ENCODE measurements at places on chromosomes 16 and 17.

DNA sequence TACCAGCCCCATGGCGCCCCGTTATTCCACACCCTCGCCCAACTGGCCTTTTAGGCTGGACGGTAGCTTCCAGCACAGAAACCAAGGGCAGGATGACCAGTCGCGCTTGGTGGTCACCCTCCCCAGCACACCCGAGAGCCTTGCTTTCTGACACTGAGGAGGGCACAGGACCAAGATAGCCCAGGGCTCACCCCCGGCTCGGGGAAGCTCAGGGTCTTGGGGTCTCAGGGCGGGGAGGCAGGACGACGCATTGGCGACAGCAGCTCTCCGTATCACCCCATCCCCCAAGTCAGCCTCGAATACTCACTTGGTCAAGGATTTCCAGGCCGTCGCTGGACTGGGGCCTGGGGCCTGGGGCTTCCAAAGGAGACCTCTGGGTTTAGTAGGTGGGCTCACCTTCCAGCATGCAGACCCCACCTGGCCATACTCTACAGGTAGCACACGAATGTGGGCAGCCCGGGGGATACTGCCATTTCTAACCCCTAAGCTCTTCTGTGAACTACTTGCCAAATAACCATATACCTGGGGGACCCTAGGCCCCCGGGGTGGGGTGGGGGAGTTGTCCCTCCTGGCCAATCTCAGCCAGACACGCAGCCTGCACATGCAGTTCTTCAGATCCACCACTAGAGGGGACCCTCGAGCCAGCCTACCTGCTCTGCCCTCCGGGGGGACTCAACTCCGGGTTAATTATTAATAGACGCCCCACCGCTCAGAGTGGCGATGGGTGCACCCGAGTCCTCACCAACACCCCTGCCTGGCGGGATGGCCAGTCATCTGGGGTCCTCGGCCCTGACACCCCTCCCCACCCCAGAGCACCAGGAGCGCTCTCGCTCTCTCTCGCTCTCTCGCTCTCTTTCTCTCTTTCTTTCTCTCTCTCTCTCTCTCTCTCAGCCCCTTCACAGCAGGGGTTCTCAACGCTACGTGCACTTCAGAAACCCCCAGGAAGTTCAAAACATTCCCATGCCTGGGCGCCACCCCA is 30.0 kb downstream of the TBC1D16 start:
- no peak for DNase-seq

DNA sequence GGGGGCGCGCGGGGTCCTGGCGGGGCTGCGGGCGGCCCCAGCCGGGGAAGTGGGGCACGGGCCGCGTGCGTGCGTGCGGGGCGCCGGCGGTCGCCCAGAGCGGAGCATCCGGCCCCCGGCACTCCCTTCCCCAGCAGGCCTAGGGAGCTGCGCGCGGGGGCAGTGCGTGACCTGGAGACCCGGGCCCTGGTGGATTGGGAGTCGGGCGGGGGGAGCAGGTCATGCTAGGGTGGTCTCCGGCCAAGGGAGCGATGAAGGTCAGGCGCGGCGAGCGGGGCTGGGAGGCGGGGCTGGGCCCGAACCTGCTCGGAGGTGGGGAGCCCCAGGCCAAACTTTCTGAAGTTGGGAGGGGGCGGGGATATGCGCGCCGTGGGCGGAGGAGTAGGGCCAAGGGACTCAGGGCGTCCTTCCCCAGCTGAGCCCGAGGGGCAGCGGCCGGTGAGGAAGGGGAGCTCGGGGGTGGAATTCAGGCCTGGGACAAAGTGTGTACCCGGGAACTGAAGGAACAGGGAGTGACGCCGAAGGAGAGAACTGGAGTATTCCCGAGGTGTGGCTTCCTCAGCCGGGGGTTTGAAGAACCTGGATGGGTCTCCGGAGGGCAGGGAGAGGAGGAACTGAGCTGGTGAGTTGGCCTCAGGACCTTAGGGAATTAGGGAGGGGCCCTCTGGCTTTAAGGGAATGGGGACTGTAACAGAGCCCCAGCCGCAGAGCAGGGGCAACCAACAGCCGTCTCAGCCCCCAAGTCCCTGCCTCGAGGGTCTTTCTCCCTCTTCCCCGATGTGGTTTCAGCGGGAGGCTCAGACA is 589 bp downstream of the XYLT2 start:
- DNase-seq, result peak; percentile 48

DNA sequence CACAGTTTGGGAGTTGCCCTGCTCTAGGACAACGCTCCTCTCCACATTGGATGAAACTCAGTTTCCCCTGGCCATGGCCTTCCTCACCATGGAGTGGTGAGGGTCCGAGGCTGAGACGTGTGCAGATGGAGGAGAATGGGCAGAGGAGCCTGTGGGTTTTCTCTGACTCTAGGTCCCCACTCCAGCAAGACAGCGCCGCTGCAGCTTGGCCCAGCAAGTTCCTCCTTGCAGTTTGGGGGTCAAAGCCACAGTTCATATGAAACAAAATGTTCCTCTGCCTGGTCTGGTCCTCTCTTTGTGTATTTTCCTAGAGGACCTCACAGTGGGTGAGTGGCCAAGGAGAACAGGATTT is 2.3 kb downstream of the C16orf54 start:
- DNase-seq, result no peak

- DNase-seq, result no peak
Observed at GRCh38 chr16:68289621-68290329, 21.0 kb downstream of the SLC7A6OS start.

- DNase-seq, result peak; percentile 35
Observed at GRCh38 chr16:30941600-30942425, 7.1 kb upstream of the ORAI3 start.

DNA sequence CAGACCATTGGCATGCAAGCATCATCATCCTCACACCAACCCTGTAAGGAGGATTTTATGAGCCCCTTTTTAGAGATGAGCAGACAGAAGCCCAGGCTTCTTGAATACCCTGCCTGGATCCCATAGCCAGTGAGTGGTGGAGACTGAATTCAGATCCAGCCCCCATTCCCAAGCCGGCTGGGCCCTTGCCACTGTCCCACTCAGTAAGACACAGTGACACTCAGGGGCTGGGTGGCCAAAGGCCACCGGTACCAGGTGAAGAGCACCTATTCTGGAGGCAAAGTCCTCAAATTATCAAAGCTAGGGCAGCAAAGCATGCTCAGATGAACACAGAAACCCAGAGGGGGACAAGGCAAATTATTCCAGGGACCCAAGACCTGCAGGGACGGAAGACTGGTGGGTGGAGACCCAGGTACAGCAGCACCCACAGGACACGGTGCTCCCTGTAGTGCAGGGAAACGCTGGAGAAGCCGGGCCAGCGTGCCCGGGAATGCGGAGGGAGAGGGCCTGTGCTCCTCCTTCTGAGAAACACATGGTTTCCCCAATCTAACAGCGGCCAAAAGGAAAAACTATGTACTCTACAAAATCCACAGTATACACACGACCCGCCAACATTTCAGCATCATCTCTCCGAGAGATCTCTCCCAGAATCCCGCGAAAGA is 33.2 kb upstream of the CRHR1 start:
- DNase-seq, result no peak

- no peak for DNase-seq
Observed at GRCh38 chr16:81606039-81606438, 161.4 kb downstream of the CMIP start.

DNA sequence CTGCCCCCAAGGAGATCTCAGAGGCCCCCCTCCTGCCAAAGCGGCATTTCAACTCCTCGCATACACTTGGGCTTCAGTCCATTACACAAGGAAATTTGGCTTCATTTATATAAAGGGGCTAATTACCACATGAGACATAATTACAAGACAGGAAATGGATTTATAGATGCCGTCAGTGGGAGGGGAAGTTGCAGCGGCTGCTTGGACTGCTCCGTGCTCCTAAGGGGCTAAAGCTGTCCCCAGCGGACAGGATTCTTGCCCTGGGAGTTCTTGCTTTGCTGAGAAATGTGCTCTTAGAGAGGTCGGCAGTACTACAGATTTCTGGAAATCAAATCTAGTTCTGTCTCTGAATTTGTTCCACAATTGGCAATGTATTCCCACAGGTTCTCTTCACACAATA is 57.2 kb upstream of the NLK start:
- DNase-seq, result no peak

DNA sequence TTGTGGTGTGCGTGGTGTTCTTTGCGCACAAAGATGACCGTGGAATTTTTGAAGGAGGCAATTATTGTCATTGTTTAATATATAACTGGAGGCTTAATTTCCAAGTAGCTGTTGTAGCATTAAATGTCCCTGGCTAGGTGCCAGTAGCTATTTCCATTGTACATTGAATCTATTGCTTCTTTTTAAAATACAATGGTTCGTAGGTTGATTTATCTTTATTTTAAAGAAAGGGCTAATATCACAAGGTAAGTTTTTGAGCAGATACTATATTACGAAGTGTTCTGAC is 127.1 kb downstream of the RPTOR start:
- DNase-seq, result no peak

GRCh38 chr16:3645504-3646347 is 8.8 kb upstream of the DNASE1 start:
- DNase-seq, result no peak

DNA sequence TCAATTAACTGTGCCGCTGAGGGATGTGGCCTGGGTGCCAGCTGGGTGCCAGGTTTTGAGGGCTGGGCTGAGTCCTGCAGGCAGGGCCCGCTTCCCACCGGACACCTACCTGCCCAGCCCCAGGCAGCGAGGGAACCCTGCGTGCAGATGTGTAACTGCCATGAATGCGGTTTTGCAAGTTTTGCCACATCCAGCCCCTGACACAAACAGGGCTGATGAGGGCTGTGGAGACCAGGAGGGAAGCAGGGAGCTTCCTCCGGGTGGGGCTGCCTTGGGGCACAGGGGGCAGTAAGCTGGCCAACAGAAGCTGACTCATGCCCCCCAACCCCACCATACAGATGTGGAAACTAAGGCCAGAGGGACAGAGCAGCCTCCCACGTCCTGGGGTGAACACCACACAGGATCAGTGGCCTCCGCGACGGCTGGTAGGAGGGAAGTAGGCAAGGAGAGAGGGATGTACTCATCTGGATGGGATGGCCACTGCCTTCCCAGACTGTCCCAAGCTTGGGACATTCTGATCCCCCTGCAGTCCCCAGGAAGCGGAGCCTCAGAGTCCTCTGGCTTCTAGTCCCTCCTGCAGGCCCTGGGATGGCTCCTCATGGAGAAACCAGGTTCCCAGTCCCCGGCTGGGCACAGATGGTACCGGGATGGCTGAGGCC is 1.6 kb downstream of the UBALD1 start:
- no peak for DNase-seq

GRCh38 chr16:78770353-78771091 is 671.1 kb downstream of the WWOX start:
- peak; percentile 3 for DNase-seq

DNA sequence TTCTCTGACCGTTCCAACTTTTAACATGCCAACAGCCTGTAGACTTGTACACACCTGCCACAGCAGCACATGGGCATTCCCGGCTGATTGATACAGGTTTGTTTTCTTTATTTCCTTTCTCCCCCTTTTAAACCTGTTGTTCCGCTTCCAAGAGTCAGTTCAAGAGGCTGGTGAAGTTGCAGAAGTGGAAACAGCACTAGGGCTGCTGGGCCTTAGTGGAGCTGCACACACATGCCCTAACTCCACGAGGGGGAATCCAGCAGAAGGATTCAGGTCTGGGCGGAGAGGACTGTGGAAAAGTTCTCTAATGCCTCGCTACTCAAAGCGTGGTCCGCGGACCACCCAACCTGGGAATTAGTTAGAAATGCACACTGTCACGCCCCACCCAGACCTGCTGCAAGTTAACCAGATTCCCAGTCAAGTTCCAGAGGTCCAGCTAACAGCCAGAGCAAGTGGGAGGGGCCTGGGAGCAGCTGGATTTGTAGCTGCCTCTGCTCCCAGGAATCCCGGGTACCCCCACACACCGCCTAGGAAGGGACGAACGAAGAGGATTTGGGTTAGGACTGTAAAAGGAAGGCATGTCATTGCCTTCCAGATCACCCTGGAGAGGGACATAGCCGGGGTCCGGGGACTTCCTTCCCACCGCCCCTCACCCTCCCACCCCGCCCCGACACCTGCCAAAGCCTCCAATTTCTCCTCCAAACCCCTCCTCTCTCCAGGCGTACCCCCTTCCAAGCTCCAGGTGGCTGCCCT is 542 bp downstream of the SLC39A11 start:
- DNase-seq, result no peak

DNA sequence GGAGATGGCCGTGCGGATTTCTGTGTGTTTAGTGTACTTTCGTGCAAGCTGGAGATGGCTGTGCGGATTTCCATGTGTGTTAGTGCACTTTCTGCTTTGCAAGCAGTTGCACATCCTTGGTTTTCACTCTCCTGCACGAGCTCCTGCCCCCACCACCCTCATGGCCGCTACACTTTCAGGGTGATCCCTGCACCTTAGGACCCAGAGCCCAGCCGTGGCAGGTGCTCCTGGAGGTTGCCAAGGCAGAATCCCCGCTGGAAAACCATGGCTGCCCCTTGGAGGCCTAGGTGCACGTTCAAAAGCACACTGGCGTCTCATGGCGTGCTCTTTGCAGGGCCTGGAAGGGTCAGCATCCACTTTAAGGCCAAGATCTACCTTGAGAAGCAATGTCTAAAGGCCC is 311.0 kb upstream of the TNRC6C start:
- no peak for DNase-seq

DNA sequence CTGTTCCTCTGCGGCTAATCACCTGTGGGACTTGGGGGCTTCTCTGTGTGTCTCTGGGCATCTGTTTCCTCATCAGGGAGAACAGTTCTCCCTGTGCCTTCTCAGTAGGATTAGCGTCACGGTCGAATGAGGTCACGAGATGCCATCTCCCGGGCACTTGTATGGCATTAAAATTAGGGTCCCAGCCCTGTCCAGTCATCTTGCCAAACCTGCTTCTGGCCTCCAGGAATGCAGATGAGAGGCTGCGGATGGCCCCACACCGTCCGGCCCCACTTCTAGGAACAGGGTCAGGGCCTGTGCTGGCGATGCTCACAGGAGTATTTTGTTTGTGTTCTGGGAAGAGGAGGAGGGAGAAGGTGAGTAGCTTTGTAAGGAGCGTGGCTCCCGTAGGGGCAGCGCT is 58.5 kb downstream of the OR1D5 start:
- DNase-seq, result no peak

- DNase-seq, result no peak
Observed at GRCh38 chr17:67636834-67637520, 80.8 kb upstream of the NOL11 start.

DNA sequence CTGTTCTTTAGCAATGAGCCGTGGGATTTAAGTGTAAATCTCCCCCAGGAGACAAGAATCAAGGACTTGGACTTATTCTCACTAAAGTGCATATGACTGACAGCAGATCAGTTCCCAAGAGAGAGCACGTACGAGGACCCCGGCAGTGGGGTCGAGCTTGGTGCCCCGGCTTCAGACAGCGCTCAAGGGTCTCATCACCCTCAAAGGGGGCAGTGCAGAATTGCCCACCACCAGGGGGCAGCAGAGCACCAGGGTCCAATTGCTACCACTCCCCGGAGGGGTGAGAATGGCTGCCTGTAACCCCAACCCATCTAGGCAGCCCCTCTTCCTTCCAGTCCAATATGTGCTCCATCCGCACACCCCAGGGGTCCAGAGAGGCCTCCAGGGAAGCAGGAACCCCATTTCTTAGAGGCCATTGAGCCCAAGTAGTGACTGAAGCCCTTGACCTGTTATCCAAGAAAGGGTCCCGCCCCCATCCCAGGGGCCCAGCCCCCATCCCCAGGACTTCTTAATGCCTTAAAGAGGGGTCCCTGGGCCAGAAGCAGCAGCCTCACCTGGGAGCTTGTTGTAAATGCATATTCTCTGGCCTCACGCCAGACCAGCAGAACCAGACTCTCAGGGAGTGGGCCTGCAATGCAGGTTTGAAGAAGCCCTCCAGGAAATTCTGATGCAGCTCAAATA is 86.1 kb downstream of the ZDHHC7 start:
- DNase-seq, result peak; percentile 20
